ENCODE measurements at places on chromosomes 7 and 10.

DNA sequence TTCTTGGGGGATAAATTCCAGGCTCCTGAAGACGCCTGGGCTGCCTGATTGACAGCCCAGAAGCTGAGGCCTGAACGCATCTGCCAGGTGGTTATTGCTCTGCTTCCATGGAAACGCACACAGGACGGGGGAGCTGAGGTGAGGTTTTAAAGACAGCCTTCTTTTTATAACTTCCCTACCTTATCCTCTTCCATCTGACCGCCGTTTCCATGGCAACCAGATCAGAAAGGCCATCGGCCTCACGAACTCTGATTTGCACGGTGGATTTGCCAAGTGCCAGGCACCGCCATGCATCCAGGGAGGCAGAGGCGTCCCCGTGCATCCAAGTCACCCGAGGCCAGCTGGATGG lies 260.9 kb downstream of the ADARB2 start:
- no peak for DNase-seq

DNA sequence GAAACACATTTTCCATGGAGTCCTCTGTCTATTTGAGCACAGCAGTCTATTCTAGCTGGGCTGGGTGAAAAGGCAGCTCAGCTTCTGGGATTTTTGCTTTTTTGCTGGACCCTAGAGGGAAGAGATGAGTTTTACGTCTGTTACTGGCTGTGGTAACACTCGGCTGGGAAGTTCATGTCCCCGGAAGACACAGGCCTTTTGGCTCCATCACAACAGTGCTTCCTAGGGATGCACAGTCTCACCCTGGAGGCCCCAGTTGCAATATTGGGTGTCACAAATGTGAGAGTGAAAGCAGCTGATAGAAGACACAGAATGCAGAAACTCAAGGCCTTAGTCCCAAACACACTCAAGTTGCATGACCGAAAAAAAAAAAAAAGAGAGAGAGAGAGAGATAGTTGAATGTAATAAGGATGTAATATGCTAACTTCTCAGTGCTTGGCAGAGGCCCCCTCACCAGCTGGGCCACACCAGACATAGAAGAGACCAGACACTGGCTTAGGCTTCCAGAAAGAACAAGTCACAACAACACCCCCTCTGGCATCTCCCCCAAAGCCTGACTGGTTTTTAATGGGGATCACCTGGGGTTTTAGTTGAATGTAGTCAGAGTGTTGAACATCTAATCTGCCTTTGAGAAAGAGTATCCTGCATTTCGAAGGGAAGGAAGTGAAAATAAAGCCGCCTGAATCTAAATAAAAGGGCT lies 545.4 kb upstream of the FZD8 start:
- no peak for DNase-seq

- no peak for DNase-seq
Observed at GRCh38 chr7:66832531-66833351, 88.3 kb upstream of the TMEM248 start.

GRCh38 chr10:44725404-44725803 lies 185.7 kb upstream of the TMEM72 start:
- no peak for DNase-seq

GRCh38 chr7:98194186-98194585 lies 17.1 kb upstream of the BHLHA15 start:
- DNase-seq, result no peak

DNA sequence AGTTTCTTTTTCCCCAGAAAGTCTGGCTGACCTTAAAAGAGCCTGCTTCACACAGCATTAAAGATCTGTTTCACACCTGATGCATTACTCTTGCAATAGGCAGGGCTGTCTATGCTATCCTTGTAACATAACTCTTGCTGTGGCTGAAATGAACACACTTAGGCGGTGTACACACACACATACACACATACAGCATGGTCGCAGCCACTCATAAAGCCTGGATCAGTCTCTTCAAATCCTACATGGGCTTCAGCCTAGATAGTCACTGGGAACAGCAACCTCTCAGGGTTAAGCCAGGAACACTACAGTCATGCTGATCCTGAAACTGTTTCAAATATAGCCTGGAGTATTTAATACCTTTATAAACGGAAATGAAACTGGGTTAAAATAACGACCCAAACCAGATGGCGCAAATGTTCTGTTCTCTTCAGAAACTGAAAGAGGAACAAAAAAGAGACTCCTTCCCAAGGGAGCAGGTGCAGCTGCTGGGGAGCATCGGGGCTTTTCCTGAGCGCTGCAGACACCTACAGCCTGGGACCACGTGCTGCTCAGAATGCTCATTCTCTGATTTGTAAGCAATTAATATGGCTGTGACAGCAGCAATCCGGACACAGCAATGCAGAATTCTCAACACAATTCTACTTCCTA lies 61.0 kb upstream of the SFMBT2 start:
- no peak for DNase-seq

DNA sequence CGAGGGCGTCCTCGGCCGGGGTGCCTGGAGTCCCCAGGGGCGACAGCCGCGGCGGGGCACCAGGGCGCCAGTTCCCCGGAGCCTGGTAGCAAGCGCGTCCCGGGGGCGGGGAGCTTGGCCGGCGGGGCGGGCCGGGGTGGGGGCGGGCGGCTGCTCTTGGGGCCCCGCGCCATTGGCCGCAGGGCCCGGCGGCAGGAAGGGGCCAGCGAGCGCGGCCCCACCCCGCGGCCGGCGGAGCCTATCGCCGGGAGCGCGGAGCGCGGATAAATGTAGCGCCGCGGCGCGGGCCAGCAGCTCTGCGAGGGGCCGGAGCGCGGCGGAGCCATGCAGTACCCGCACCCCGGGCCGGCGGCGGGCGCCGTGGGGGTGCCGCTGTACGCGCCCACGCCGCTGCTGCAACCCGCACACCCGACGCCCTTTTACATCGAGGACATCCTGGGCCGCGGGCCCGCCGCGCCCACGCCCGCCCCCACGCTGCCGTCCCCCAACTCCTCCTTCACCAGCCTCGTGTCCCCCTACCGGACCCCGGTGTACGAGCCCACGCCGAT lies at the start of gene HHEX:
Gene HHEX, plus strand, starts transcription at position 293 of the 548 bp plus-strand sequence. Its CDS starts 32 bp downstream, at position 325.
- DNase-seq, result peak; percentile 55

DNA sequence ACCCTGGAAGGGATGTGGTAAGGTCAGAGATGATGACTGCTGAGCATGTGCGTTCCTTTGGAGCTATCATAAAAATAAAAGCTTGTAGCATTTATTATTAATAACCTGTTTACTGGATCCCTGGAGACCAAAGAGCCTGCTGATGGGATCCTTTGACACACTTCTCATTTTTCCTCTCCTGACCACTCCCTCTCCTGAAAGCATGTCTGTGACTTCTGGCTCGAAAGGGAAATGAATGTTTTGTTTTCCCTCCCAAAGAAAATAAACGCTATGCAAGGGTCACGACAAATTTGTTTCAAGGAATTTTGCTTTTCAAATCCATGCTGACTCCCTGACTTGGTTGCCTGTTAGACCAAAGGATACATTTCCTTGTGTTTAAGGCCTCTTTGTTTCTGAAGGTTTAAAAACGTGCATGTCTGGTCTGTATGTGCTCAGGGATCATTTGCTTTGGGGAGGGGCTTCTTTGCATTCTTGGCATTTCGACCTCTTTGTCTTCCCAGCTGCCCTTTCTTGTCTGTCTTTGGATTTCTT lies 185.1 kb upstream of the AGK start:
- DNase-seq, result no peak

DNA sequence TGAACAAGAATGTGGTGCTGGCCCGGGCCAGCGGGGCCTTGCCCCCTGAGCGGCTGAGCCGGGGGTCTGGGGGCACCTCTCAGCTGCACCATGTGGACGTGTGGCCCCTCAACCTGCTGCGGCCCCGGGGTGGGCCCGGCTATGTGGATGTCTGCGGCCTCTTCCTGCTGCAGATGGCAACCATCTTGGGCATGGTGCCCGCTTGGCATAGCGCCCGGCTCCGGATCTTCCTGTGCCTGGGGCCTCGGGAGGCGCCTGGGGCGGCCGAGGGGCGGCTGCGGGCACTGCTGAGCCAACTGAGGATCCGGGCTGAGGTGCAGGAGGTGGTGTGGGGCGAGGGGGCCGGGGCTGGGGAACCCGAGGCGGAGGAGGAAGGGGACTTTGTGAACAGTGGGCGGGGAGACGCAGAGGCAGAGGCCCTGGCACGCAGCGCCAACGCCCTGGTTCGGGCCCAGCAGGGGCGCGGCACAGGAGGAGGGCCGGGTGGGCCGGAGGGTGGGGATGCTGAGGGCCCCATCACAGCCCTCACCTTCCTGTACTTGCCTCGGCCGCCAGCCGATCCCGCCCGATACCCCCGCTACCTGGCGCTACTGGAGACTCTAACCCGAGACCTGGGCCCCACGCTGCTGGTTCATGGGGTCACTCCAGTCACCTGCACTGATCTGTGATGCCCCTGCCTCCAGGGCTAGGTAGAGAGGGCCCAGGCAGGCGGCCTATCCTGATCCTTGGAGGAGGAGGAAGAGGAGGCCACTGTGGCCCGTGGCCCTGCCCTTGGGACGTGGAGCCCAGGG lies 1.1 kb upstream of the TRIP6 start:
- DNase-seq, result peak; percentile 50

DNA sequence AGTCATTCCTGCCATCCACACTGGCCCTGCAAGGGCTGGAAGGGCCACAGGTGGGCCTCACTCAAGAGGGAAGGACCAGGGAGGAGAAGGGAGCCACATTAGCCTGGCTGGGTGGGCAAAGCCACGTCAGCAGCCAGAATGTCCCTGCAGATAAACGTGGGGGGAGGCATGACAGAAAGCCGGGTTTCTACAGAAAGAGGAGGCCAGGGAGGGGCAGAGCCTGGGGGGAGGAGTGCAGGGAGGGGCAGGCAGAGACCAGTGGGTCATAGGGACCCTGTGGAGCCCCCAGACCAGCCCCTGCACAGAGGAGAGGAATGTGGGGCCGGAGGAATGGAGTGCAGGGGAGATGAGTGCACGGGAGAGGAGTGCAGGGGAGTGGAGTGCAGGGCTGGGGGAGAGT lies 590.2 kb downstream of the PTPRN2 start:
- no peak for DNase-seq

- no peak for DNase-seq
Observed at GRCh38 chr7:66535414-66536329, 93.0 kb upstream of the KCTD7 start.

DNA sequence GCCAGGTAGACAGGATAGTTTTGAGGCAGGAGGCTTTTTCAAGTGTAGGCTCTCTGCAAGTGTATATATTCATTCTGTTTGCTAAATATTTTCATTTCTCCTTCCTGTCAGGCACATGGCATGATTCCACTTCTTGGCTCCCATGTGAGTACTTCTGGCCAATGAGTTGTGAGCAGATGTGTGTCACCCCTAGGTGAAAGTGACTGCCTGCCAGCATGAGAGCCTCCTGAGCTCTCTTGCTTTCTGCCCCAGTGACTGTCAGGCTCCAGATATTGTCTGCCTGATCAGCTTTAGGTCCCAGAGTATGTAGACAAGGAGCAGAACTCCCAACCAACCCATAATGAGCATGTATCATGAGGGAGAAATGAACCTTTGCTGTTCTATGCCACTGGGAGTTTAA lies 257.6 kb upstream of the NPY start:
- DNase-seq, result no peak

DNA sequence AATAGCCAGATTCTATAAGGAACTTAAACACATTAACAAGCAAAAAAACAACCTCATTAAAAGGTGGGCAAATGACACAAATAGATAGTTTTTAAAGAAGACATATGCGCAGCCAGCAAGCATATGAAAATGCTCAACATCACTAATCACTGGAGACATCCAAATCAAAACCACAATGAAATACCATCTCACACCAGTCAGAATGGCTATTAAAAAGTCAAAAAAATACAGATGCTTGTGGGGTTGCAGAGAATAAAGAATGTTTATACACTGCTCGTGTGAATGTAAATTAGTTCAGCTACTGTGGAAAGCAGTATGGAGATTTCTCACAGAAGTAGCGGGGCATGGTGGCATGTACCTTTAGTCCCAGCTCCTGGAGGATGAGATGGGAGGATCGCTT lies 164.0 kb downstream of the CHRM2 start:
- no peak for DNase-seq

GRCh38 chr7:113076703-113077102 lies 9.9 kb downstream of the GPR85 start:
- no peak for DNase-seq

GRCh38 chr7:112869111-112869774 lies 79.0 kb upstream of the TMEM168 start:
- DNase-seq, result peak; percentile 46

DNA sequence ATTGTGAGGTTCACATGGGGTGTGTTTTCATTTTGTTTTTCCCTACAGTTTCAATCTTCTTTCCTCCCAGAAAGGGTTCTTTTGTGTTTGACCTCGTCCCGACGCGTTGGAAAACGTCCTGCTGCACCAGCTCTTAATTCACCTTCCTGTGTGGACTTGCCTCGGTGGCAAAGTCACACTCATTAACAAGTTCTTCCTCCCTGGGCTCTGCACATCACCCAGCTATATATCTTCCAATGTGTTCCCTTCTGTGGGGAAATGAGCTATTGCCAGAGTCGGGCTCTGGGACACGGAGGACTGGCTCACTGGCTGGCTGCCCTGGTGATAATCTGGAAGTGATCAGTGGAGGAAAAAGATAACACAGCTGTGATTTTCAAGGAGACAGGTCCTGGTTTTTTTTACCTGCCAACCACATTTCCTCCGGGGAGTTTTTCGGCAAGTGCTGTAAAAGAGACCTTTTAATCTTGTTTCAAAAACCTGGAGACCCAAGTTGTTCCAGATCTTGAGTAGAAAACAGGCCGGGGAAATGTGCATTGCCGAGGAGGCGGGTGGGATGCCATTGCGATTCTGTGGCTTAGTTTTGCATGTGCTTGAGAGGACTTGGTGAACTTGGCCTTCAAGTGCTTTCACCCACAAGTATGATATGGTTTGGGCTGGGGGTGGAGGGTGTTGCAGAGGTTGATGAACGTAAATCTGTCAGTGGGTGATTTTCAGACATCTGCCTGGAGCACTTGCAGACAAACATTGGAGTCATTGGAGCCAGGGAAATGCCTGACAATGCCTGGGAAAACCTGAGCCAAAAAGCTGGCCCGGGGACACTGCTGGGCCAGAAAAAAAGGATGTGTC lies 96.5 kb upstream of the CREB5 start:
- DNase-seq, result no peak

- no peak for DNase-seq
Observed at GRCh38 chr10:29811751-29812427, 177.1 kb upstream of the SVIL start.

GRCh38 chr10:59586407-59586891 lies 123.2 kb downstream of the SLC16A9 start:
- DNase-seq, result no peak

- DNase-seq, result no peak
Observed at GRCh38 chr10:30383356-30383755, 34.3 kb upstream of the MTPAP start.

DNA sequence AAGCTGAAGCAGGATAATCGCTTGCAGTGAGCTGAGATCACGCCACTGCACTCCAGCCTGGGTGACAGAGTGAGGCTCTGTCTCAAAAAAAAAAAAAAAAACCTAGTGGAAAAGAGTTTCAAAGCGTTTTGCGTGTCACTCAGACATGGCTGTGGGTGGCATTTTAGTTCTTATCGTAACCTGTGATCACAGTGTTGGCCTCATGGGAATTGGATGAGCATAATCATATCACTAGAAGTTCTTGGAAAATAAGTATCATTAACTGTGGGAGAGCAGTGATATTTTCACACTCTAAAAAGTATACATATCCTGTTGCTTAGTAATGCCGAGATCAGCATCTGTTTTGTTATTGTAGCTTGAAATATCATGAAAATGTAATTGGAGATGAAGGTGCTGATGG lies 92.6 kb downstream of the CREM start:
- no peak for DNase-seq

Data from activated T-cell treated with anti-CD3 and anti-CD28 coated beads, Interleukin-2, amount 50 U/mL, for 1 hour (primary cell).